ENCODE measurements at places on chromosomes 1 and 21.

DNA sequence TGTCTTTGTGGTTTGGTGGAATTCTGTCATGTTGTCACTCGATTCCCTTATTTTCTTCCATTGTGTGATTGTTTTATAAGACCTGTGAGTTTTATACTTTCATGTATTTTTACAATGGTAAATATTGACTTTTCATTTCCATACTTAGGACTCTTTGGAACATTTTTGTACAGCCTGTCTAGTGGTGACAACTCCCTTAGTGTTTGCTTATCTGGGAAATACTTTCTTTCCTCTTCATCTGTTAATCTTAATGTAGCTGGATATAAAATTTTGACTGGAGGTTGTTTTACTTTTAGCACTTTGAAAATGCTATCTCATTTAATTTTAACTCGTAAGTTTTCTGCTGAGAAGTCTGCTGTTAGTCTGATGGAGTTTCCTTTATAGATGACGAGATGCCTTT, 310.5 kb downstream of the NUF2 start:
- no peak for DNase-seq

- no peak for DNase-seq
Observed at GRCh38 chr1:12279728-12280464, 50.1 kb downstream of the VPS13D start.

GRCh38 chr1:177211231-177211630, 40.5 kb downstream of the BRINP2 start:
- no peak for DNase-seq

DNA sequence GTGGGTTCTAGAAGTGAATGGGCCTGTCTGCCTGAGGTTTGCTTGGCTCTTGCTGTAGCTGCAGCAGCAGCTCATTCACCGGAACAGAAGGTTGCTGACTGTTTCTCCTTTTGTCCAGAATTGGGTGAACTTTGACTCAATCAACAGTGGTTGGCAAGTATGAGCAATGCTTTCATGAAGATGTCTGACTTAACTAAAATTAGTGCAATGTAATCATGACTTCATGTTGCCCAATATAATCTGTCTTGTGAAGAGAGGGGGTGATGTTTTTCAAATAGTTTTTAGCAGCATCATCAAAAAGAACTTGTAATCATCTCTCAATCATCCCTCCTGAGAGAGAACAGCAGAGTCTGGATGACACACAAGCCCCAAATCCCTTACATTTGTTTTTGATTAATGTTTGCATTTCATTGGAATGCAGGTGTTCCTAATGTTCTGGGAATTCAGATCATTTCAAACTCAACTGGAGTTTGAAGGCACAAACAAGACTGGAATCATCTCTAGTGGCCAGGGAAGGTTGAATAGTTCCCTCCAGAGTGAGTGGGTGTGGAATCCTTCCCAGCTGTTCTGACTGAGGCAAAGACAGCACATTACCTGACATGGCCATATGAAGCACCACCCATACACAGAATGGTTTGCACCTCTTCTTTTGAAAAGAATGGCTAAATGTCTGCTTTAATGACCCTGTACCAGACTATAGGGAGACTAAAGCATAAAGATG, 82.9 kb downstream of the HLX start:
- peak; percentile 95 for DNase-seq

- DNase-seq: no peak
Observed at GRCh38 chr1:27575840-27576331, 28.1 kb downstream of the AHDC1 start.

GRCh38 chr1:6996371-6996770, 211.1 kb downstream of the CAMTA1 start:
- DNase-seq: no peak

GRCh38 chr1:192766876-192767275, 42.0 kb upstream of the RGS2 start:
- no peak for DNase-seq

DNA sequence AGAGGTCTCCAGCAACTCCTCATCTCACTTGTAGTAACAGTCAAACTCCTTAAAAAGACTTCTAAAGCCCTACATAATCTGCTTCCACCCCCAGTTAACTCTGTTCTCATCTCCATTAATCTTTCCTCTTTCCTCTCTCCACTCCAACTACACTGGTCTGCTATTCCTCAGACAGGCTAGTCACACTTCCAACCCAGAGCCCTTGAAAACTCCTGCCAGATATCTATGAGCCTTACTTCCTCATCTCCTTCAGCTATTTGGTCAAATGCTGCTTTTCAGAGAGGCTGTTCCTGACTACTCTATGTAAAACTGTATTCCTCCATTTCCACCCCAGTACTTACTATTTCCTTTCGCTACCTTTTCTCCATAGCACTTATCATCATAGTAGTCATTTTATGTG, 24.4 kb downstream of the PCP4L1 start:
- DNase-seq: no peak

DNA sequence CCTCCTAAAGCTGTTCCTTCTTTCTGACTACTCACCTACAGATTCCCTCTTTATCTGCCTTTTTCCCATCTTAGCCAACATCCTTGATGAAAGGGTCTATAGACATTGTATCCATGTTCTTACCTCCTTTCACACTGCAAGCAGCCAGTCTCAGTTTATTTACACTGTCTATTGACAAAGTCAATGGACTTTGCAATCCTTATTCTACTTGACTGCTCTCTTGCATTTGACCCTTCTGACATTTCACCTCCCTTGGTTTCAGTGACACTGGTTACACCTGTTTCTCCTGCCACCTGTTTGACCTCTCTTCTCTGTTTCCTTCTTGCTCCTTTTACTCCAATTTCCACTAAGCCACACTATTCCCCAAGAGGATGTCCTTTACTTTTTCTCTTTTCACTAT, 224.0 kb upstream of the SNX7 start:
- no peak for DNase-seq

- no peak for DNase-seq
Observed at GRCh38 chr21:43739621-43740435, 20.9 kb downstream of the PDXK start.

DNA sequence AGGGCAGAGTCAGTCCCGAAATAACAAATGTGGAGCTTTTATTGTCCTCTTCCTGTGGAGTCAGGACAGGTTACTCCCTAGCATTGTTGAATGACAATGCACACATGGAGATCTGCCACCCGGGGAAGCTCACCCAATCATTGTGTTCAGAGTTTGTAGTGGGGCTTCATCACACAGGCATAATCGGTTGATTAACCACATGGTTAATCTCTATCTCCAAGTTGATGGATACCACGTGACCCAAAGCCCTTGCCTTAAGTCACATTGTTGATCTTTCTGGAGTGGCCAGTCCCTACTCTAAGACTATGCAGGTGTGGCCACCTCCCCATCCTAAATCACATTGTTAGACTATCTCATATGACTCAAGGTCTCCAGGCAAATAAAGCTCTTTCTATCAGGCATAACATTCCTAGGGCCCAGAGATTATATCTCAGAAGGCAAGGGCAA, 2.6 kb upstream of the C1orf141 start:
- no peak for DNase-seq

- DNase-seq: peak; percentile 90
Observed at GRCh38 chr1:221392453-221392852, 349.4 kb downstream of the DUSP10 start.

- DNase-seq: no peak
Observed at GRCh38 chr1:164480285-164480907, 78.6 kb upstream of the PBX1 start.

DNA sequence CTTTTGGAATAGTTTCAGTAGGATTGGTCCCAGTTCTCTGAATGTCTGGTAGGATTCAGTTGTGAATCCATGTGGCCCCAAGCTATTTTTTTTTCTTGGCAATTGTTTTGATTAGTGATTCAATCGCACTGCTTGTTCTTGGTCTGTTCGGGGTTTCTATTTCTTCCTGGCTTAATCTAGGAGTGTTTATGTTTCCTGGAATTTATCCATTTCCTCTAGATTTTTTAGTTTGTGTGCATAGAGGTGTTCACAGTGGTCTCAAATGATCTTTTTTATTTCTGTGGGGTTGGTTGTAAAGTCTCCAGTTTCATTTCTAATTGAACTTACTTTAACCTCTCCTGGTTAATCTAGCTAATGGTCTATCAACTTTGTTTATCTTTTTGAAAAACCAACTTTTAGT, 117.6 kb downstream of the NME7 start:
- DNase-seq: no peak

DNA sequence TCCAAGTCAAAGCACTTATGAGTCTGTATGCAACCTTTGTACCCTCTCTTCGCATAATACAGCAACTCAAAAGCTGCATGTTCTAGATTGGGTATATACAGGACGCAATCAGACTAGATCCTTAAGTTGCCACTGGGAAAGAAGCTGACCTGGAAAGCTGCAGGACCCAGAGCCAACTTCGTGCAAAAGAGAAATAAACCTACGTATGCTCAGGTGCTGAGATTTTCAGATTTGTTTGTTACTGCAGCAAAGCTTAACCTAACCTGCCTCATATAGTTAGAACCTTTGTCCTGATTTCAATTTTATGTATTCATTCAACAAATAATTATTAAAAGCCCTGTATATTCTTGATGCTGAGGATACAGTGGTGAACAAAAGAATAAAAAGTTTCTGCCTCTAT, 139.7 kb downstream of the SLC30A10 start:
- DNase-seq: no peak

DNA sequence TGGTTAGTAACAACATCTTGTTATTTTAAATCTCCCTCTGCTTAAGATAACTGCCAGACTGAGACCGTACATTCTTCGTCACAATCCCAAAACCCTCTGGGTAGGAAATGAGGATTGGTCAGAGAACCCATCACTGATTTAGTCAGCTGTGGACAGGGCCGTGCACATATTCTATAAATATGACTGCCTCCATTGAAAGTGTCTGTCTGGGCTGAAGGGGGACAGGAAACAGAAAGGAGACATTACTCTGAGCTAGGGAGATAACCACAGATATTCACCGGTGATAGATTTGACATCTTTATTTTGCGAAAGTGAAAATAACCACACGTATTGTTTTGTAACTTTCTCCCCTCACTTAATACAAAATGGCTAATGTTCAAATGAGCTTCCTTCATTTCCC, 36.9 kb upstream of the ST6GALNAC5 start:
- no peak for DNase-seq

GRCh38 chr1:222161676-222162075, 386.2 kb downstream of the HHIPL2 start:
- DNase-seq: no peak

GRCh38 chr1:72284084-72284347, 1.7 kb upstream of the NEGR1 start:
- peak; percentile 1 for DNase-seq

DNA sequence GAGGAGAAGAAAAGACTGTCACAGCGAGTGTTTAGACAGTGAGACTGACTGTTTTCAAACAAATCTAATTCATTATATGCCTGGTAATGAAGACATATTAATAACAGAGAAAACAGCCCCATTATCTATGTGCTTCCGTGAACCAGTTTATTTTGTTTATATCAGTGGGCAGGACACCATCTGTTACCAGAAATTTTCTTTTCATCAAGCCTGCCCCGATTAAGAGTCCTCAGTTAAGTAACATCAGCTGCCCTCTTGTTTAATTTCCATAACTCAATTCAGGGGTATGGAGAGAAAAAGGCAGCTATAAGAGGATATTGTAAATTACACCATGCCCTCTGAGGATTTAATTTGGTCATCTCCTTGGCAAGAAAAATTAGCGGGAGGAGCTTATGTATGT, 94.0 kb downstream of the TMEM200B start:
- DNase-seq: no peak

GRCh38 chr1:14826172-14826636, 227.7 kb downstream of the KAZN start:
- peak; percentile 92 for DNase-seq

DNA sequence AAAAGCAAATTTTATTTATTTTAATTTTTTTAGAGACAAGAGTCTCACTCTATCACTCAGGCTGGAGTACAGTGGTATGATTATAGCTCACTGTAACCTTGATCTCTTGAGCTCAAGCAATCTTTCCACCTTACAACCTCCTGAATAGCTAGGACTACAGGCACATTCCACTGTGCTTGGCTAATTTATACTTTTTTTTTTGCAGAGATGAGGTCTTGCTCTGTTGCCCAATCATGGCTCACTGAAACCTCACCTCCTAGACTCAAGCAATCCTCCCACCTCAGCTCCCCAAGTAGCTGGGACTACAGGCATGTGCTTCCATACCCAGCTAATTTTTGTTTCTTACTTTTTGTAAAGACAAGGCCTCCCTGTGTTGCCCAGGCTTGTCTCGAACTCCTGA, 49.5 kb downstream of the DR1 start:
- no peak for DNase-seq

DNA sequence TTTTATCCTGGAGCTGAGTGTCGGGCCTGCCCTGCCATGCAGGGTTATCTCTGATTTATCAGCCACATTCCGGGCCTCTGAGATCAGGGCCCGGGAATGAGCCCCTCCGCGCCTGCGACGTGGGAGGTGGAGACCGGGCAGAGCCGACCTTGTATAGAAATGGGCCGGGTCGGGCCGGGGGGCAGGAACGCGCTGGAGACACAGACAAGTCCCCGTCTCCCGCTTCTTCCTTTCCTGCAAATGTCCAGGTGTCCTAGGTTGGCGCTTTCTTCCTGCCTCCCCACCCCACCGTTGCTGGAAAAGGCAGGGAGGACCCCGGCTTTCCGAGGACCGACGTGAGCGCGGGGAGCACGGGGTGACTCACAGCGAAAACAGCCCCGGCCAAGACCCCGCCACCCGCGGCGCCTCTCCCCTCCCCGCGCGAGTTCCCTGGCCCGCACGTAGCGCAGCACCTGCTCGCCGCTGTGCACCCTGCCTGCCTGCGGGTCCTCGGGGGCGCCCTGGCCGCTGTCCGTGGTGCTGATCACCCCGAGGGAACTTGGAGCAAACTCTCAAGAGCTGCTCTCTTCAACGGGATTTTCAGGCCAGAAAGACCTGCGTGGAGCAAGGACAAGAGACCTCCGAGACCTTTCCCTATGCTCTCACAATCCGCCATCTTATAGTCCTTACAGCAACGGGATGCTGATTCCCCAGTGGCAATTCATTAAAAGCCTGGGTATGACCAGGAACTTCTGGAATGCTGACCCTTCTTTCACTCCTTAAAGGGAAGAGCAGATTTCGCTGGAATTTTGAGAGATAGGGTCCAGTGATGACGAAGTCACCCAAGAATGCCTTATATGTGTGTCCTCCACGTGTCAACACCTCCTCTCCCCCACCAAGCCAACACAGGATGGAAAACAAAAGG, 475 bp upstream of the NPPB start:
- no peak for DNase-seq

DNA sequence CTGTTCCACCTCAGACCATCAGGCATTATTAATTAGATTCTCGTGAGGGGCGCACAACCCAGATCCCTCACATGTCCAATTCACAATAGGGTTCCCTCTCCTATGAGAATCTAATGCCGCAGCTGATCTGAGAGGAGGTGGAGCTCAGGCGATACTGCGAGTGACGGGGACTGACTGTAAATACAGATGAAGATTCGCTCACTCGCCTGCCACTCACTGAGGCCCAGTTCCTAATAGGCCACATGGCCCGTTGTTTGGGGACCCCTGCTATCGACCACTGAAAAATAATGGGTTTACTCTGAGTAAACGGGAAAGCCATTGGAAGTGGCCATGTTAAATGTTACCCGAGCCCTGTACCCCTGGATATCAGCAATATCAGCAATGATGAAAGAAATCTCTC, 65.9 kb downstream of the GRIK1 start:
- no peak for DNase-seq

GRCh38 chr1:171138980-171139379, 46.1 kb upstream of the FMO2 start:
- no peak for DNase-seq
